ENCODE measurements at places on chromosomes 12 and 14.

- no peak for DNase-seq
Measured at GRCh38 chr14:68624541-68625220, 168.2 kb downstream of the ZFP36L1 start.

- no peak for DNase-seq
Measured at GRCh38 chr14:32627545-32628298, 298.6 kb downstream of the AKAP6 start.

DNA sequence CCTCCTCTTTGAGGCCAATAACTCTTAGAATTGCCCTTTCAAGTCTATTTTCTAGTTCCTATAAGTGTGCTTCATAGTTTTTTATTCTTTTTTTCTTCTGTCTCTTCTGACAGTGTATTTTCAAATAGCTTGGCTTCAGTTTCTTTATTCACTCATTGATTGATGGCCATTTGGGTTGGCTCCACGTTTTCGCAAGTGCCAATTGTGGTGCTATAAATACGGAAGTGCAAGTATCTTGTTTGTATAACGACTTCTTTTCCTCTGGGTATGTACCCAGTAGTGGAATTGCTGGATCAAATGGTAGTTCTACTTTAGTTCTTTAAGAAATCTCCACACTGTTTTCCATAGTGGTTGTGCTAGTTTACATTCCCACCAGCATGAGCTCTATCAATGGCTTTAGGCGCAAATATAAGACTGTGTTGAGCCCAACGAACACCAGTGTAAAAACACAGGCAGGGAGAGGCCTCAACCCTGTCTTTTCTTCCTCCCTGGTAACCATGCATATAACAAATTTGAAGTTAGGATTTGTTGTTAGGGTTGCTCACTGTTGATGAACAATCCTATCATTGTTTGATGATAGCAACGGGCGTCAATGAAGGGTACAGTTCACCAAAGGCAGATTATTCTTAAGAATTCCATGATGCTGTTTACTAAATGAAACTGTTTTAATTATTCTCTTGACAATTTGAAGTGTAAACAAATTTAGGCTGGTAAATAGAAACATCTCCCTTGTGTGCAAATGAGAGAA is 13.3 kb upstream of the LMNTD1 start:
- no peak for DNase-seq

DNA sequence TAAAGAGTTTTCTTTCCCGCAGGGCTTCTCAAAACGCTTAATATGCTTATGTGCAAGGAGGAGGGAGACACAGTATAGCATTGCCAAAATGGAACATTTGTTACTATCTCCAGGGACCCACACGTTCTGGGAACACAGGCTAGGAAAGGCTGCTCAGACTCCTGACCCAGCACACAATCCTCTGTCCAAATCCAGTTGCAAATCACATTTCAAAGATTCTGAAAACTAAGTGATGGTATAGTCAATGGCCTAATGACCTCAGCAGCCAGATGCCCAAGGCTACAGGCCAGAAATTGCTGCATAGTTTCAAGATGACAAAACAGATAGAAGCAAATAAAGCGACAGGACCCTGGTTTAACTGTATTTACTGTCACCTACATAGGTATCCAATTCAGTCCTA is 97.0 kb upstream of the GRIP1 start:
- no peak for DNase-seq

DNA sequence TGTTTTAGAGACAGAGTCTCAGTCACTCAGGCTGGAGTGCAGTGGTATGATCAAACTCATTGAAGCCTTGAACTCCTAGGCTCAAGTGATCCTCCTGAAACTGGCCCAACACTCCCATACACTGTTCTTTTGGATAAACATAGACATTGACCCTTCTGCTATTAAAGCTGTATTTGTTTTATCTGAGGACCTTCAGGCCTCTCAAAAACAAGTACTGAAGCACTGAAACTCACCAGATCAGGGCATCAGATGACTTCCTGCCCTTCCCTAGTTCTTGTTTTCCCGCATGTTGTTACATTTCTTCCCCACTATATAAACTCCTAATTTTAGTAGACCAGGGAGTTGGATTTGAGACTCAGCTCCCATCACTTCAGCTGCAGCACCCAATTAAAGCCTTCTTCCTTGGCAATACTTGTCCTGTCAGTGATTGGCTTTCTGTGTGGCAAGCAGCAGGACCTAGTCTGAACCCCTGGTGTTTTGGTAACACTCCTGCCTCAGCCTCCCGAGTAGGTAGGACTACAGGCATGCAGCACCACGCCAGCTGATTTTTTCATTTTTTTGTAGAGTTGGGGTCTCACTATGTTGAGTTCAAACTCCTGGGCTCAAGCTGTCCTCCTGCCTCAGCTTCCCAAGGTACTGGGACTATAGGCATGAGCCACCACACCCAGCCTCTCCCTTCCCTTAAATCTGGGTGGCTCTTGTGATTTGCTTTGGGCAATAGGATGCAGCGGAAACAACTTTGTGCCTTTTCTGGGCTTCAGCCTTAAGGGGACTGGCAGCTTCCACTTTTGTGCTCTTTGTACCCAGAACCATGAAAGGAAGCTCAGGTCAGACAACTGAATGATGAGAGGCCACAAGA is 12.5 kb upstream of the IFT81 start:
- DNase-seq = peak; percentile 18

- no peak for DNase-seq
Measured at GRCh38 chr12:87384226-87384625, 645.0 kb downstream of the C12orf50 start.

DNA sequence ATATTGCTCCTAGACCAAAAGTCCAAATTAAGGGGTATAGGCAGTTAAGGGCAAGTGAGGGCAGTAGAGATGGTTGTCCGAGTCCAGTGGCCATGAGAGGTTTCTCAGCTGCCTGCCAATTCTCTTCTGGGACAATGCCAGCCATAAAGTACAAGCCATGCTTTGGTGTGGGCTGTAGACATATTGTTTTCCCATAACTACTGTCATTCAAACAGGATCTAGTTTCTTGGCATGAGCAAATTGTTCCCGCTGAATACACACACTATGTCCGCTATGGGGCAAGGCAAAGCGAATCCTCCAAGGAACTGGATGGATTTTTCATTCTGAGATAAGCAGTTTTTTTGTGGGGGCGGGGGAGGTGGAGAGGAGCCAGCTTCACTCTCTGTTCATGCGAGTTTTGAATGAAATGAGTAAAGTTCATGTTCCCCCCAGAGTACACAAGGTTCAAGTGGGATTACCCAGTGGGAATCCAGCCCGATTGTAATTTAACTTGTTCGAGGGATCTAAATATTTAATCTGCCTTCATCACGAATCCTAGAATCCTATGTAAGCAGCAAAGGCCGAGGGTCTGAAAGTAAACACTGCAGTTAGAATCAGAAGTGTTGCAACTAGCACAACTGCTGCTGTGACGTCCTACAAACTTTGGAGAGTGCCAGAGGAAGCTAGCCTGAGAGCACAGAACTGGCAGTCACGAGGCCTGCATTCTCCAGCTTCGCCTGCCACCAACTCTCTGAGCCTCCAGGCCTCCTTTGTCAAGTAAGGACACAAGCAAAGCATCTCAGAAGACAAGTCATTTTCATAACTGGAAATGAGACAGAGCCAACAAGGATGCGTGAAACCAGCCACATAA is 137.0 kb downstream of the CRADD start:
- DNase-seq = no peak

- DNase-seq = no peak
Measured at GRCh38 chr12:114789276-114789675, 105.3 kb upstream of the TBX3 start.

GRCh38 chr12:14562279-14562678 is 5.4 kb downstream of the PLBD1 start:
- no peak for DNase-seq

- DNase-seq = no peak
Measured at GRCh38 chr14:44291366-44291915, 215.6 kb downstream of the FSCB start.

DNA sequence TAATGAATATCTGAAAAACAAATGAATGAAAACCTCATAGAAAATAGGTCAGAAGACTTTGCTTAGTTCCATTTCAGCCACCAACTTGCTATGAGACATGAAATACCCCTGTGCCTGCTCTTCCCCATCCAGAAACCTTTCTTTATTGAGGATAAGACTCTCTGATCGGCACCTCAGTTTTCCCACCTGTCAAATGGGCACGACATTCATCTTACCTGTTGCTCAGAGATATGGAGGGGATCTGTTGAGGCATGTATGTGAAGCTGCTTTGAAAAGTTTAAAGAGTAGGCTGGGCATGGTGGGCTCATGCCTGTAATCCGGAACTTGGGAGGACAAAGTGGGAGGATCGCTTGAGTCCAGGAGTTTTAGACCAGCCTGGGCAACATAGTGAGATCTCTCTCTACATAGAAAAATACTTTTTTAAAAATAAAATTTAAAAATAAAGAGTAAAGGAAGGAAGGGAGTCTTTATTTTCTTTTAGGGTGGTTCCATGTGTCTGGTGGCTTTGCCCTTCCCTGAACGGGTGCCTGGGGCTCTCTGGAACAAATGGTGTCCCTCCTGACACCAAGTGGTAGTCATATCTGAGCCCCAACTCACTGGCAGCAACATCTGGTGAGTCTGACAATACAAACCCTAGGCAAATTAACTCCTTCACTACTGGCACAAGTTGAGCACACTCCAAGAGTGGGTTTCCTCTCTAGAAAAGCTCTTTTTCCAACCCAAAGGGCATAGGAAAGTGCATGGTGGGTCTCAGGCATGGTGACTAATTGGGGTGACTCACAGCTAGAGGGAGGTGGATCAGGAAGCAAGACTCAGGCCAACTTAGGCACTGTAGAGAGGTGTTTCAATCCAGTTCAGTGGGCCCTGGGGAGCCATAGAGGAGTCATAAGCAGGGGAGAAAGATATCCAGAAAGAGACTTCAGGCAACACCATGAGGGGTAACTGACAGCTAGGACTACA is 42.1 kb downstream of the MAP1LC3B2 start:
- DNase-seq = peak; percentile 54

DNA sequence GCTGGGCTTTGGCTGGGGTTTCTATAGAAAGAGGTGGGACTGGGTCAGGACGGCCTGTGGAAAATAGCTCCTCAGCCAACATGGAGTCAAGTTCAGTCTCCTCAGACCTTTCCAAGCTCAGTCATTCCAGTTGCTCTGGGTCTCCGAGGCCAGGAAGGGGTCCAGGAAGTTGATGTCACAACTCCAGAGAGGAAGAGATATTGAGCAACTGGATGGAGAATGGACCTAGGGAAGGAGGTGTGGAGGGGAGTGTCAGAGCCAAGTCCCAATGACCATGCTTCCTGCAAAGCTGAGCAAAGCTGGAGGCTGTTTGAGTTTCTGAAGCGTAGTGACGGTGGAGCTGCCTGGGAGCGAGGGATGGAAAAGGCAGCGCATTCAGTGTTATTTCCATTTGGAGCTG is 86.1 kb downstream of the SLC24A4 start:
- DNase-seq = peak; percentile 20

DNA sequence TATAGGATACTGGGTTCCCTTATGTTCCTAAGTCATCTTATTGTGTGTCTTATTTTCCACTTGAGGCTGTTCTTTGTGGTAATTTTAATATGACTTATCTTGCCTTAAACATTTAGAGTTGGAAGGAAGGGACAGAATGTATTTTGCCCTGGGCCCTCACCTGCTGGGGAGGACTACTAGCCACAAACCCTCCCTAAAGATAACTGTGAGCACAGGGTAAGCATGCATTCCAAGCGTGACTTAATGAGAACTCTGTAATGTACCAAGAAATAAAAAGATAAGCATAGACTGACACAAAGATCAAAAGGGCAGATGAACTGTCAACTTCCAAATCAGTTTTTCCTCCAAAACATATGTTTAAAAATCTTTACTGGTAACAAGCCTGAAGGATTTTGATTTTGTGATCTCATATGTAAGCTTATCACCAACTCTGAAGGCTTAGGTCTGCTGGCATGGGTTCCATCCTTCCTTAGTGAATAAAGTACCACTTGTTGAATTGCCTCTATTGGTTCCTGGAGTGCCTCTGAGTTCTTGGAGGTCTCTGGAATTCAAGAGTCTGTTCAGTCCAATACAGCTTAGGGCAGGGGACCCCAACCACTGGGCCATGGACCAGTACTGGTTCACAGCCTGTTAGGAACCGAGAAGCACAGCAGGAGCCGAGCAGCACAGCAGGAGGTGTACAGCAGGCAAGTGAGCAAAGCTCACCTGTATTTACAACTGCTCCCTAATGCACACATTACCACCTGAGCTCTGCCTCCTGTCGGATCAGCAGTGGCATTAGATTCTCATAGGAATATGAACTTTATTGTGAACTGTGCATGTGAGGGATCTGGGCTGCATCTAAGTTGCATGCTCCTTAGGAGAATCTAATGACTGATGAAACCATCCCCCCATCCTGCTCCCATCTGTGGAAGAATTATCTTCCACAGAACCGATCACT is 29.8 kb upstream of the NFYB start:
- no peak for DNase-seq

GRCh38 chr14:62066304-62066703 is 304.1 kb downstream of the SNAPC1 start:
- DNase-seq = peak; percentile 66

DNA sequence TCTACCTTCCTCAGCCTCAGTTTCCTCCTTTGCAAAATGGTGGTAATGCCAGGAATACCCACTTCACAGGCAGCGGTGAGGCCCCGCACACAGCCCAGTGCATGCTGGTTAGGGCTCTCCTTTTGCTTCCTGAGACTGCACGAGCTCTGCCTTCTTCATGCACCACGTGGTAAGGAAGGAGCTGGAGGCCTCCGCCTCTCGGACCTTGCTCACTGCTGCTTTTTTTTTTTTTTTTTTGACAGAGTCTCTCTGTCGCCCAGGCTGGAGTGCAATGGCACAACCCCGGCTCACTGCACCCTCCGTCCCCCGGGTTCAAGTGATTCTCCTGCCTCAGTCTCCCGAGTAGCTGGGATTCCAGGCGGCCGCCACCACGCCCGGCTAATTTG is 18.1 kb downstream of the TAMALIN start:
- DNase-seq = no peak

- DNase-seq = no peak
Measured at GRCh38 chr12:129662234-129662633, 241.6 kb downstream of the TMEM132D start.

- DNase-seq = peak; percentile 47
Measured at GRCh38 chr14:100304825-100305323, 1.4 kb downstream of the SLC25A29 start.

- DNase-seq = no peak
Measured at GRCh38 chr14:99468836-99469592, 11.6 kb downstream of the SETD3 start.

- DNase-seq = no peak
Measured at GRCh38 chr12:89203144-89203543, 149.2 kb downstream of the DUSP6 start.

DNA sequence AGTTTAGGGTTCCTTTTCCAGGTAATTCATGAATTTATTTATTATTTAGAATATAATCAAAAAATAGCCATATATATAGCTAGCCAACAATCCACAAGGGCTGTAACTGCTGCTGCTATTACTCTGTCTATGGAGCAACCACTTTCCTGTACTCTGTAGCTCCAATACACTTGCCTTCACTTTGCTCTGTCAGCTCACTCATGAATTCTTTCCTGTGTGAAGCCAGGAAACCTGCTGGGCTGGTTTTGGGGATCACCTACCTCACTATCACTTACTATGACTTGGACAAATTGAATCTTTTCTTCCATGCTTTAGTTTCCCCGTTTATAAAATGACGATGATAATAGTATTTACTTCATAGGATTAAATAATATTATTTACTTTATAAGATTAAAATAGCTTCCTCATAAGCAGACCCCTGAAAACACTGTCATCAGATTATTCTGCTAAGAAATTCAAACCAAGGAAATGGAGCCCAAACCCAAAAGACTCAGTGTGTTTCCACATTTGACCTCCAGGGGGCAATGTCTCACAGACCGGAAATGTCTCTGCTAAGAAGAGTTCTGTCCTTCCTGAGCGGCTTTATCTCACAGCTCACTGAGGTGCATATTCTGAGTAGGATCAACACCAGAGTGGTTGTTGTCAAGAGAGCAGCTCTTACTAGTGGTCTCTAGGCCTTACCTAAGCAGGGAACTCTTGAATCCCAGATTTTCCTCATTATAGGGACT is 457.1 kb downstream of the DAD1 start:
- no peak for DNase-seq
